ENCODE measurements at places on chromosomes 5 and 9. TPM values are rescaled to one million over a fixed set of nuclear protein-coding genes. Genes with fewer than 3 reads are reported as not detected.

DNA sequence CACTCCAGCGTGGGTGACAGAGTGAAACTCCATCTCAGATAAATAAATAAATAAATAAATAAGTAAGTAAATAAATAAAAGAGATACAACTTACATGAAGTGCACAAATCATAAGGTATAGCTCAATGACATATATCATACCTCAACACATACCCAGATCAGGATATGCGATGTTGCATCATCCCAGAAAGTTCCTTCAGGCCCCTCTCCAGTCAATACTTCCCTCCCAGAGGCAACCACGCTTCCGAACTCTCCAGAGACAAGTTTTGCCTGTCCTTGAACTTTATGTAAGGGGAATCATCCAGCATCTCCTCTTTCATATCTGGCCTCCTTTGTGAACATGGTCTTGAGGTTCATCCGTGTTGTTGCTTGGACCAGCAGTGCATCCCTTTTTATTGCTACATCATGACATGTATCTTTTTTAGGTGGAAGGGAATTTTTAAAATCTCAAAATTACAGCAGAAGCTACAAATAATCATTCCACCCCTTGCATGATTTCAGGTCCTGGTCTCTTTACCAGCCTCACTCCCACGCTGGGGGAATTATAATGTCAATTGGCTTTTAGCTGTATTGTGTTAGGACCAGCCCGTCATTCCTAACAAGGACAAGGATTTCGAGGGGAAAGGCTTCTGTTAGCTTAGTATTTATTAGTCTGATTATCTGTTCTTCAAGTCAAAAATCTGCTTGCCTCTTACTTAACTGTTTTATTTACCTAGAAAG lies 32.9 kb upstream of the AOPEP start:
- no peak for DNase-seq

- no peak for DNase-seq
These were observed 26.2 kb upstream of the MSX2 start for GRCh38 chr5:174698156-174698555.

Gene TMEM252
- total RNA-seq = not detected

GRCh38 chr5:116652903-116653302 lies 78.3 kb upstream of the SEMA6A start:
- peak; percentile 51 for DNase-seq

- DNase-seq = no peak
These were observed 35.0 kb downstream of the MTX3 start for GRCh38 chr5:79955941-79956670.

DNA sequence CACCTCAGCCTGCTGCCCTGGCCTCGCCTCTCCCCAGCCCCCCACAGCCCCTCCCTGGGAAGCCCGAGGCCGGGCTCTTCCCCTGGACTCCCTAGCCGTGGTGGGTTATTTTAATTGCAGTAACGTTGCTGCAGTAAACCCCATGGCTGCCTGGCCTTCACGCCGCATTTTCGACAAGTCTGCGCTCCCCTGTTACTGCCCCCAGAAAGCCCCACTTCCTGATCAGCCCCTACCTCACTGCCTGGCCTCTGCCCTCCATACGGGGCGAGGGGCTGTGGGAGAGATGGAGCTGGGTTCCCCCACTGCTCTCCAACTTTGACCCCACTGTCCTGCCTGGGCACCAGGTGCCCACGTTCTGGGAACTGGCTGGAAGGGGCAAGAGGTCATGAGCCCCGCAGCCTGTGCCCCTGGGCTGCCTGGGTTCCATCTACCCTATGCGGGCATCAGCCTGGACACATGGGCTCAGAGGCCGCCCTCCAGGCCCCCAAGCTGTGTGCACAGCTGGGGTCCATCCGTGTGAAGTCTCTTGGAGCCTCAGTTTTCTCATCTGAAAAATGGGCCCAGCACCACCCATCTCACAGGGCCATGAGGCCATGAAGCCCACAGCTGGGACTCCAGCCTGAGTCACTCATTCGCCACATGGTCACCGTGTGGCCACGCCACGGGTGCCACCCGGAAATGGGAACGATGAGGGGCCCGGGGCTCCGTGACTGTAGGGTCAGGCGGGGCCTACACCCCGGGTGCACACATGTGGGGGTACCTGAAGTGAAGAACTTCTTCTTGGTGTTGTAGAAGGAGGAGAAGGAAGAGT lies 11.5 kb downstream of the EGFL7 start:
- no peak for DNase-seq

Gene CFAP157
- not detected for total RNA-seq

DNA sequence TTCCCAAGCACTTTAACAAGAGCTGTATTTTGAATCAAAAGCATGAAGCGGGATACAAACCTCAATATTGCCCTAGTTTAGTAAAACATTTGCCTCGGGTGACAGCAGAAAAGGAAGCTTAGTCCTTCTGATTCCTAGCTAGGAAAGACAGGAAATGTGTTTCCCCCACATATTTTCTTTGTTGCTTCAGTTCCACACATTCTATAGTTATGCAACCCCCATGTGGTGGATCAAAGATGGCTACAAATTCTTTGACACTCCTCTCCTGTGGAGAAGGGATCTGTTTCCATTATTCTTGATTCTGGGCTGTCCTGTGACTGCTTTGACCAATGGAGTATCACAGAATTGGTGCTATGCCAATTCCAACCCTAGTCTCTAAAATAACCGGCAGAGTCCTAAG lies 89.1 kb upstream of the SLC30A5 start:
- no peak for DNase-seq

DNA sequence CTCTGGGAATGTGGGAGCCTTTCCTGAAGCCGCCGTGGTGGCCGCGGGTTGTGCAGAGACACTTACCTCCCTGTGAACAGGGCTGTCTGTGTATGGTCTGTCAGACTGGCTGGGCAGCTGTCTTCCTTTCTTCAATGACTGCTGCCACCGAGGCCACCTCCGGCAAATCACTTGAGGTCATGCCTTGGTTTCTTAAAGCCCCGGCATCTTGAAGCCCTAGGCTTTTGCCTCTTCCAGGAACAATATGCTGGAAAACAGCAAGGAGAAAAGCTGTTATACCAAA lies 79.5 kb upstream of the ZSWIM6 start:
- DNase-seq = no peak

Gene CCDC192
- 1.3 TPM for total RNA-seq

Gene OMD
- not detected for total RNA-seq

Gene HAPLN1
- total RNA-seq = 4.0 TPM

DNA sequence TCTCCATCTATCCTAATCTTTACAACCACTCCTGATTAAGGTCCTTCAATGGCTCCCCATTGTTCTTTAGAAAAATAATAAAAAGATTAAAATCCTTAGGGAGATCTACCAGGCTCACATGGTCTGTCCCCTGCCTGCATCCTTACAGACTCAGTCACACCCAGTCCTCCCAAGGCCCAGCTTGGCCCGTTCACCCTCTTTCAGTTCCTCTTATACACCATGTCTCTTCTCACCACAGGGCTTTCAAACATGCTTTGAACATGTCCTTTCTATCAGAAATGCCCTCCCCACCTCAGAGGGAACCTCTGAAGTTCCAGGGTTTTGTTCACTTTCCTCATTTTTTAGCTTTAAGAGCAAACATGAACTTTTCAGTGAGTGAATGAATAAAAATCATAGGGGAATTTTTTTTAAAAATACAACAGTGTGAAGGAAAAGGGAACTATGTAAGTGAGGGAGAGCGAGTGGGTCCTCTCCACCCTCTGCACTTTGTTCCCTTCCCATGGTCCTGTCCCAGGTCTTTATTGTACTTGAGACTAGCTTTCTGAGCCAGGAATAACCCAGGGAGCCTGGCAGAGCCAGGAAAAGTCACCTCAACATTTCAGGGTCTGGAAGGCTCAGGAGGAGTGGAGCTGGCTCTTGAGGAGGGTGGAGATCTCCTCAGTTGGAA lies 55.3 kb downstream of the TRPC7 start:
- DNase-seq = no peak

DNA sequence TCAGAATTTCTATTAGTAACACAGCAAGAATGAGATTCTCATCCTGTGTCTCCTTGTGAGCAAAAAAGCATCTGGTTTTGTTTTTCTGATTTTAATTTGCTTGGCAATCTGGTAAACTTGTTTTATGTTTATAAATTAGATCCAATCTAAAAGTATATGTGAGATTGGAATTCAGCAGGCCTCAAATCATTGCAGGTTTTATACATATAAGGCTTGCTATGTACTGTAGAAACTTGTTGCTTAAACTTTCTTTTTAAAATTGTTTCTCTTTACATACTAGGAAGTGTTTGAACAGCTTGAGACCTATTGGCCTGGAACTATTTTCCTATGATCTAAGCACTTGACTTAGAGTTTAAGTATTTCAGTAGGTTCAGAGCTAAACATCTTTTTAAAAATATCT lies 1037.8 kb downstream of the NR2F1-AS1 start:
- DNase-seq = no peak

Gene BRINP1
- 33.5 TPM for total RNA-seq

Gene WNT8A
- not detected for total RNA-seq

Gene LCN9
- not detected for total RNA-seq

- no peak for DNase-seq
These were observed 37.5 kb downstream of the ZNF618 start for GRCh38 chr9:113913426-113914195.

DNA sequence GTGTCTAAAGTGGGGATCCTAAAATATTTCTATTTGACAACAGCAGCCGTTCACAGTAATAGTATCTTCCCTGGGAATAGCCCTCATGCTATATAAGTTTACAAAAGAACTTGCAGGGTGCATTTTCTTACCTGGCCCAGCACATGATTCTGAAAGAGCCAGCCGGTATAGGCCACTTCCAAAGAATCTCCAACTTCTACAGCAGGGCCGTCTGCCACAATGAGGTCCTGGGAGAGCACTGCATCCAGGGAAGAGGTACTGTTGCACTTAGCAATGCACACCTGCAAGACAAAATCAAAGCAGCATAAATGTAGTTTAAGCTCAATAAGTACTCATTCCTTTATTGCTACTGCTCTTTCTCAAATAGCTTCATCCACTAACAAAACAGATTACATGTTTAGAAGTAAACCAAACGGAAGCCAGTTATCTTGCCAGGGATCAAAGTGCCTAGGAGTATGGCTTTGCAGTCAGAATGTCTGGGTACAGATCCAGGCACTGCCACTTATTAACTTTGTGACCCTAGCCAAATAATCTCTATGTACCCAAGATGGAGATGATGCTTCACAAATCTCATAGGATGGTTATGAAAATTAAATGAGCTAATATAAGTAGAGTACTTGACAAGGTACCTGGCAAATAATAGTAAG lies 21.3 kb downstream of the FKBP15 start:
- no peak for DNase-seq

- DNase-seq = peak; percentile 75
These were observed 603.3 kb downstream of the KIF4B start for GRCh38 chr5:155616779-155617392.

DNA sequence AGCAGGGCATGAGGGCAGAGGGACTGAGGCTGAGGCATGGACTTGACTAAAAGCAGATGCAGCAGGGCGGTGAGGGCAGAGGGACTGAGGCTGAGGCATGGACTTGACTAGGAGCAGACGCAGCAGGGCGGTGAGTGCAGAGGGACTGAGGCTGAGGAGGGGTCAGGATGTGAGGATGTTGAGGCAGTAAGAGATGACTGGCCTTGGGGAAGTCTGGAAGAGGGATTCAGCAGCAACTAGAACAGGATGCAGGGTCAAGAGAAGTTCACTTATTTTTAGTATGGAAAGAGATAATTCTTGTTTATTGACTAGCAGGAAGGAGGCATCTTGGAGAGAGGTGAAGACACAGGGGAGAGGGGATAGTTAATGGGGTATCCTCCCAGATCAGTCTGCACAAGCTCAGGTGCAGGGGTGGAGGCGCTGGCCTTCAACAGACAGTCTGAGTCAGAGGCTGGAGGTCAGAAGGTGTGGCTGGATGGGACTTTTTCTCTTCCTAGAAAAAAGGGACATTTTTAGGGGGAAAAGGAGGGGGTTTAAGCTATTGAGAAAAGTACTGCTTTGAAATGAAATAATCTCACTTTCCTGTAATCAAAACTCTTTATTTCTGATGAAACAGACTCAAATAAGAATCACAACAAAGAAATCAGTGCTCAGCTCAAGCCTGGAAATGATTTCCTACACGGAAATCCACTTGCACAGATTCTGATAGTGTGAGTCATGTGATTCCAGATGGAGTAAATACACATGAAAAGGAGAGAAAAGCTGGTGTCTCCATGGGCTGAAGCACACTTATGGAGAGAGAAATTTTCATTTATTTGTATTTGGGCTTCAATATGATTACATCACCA lies 130.9 kb downstream of the PALM2AKAP2 start:
- DNase-seq = no peak

Gene APBA1
- 0.58 TPM for total RNA-seq

Gene GADD45G
- total RNA-seq = 15.8 TPM

Gene LRRC19
- total RNA-seq = not detected

DNA sequence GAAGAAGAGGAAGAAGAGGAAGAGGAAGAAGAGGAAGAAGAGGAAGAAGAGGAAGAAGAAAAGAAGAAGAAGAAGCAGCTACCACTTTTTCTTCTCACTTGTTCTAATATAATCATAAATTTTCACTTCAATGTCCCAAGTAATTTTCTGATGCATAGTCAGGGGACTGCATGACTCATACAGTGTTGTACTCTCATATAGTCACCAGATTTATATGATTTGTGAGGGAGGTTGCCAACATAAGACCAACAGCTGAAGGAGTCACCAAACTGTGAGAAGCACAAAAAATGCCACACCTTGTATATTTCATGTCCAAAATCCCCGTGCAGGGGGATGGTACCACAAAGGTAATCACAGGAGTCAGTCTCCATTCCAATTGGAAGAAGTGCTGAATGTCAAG lies 32.7 kb upstream of the DMRTA1 start:
- no peak for DNase-seq

DNA sequence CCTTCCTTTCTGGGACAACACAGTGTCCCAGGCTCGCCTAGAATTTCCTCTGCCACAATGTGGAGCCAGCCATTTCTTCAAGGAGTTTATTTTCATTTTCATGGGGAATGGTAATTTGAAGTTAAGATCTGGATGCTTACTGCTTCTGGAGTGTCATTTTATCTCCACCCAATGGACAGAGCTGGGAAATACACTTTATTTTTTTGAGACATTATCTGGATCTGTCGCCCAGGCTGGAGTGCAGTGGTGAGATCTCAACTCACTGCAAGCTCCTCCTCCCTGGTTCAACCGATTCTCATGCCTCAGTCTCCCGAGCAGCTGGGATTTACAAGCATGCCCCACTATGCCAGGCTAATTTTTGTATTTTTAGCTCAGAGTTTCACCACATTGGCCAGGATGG lies 12.7 kb upstream of the THG1L start:
- DNase-seq = peak; percentile 47

DNA sequence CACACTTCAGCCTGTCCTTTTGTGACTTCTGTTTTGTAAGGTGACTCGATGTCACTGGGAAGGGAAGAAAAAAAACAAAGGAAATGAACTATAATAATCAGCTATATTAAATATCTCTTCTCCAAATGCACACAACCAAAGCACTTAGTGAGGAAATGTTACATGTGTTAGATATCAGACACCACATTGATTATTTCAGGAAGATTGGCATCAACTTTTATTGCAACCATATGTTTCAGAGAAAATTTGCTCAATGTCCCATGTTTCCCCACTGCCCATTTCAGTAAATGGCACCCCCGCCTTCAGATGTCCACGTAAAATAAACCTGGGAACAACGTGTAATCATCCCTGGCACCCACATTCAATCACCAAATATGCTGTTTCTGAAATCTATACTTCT lies 151.8 kb downstream of the EPB41L4A start:
- no peak for DNase-seq

Gene SLIT3
- total RNA-seq = 0.59 TPM

Gene SELENOP
- 12.7 TPM for total RNA-seq

Gene ZBED3
- total RNA-seq = 8.0 TPM
